Activated CD4-positive, CD25-positive, alpha-beta regulatory T cell treated with anti-CD3 and anti-CD28 coated beads, Interleukin-2, amount 50 U/mL, for 72 hours (primary cell): ENCODE measurements at places on chromosomes 5 and 9.

GRCh38 chr9:72888067-72888466 lies 64.8 kb downstream of the ALDH1A1 start:
- DNase-seq: no peak

- DNase-seq: no peak
Measured at GRCh38 chr9:129402371-129402739, 218.5 kb downstream of the C9orf50 start.

- DNase-seq: no peak
Measured at GRCh38 chr5:56838409-56839039, 23.2 kb downstream of the MAP3K1 start.

DNA sequence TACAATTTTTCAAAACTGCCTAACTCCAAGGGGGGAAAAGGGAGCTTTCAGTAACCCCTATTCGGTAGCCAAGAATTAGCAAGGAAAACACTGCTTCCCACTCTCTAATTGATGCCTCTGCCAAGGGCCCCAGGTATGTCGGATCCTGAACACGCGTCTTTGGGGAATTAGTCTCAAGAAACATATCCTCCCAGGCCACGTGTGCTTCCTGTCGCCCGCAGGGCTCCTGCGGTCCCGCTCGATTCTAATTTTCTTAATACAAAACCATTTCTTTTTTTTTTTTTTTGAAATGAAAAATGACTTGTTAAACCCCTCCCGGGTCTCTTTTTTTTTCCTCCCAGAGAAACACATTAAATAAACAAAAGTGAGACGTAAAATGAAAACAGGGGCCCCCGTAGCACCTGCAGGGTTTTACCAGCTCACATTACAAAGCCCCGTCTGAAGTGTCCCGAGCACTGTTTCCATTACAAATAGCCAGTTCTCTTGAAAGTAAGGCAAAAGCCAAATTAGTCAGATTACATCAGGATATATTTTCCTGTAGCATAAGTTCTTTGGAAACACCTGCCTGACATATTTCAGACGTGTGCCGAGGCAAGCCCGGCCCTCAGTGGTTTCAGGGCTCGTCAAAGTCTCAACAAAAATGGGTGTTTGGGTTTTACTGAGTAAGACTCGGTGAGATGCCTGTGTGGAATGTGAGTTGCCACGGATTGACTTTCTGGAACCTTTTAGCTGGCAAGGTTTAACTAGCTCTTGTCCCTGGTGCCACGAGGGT lies 21.5 kb downstream of the SMIM23 start:
- no peak for DNase-seq

- DNase-seq: no peak
Measured at GRCh38 chr9:79242489-79242888, 329.3 kb upstream of the TLE4 start.

GRCh38 chr9:127788337-127789011 lies 2.6 kb downstream of the CDK9 start:
- no peak for DNase-seq

DNA sequence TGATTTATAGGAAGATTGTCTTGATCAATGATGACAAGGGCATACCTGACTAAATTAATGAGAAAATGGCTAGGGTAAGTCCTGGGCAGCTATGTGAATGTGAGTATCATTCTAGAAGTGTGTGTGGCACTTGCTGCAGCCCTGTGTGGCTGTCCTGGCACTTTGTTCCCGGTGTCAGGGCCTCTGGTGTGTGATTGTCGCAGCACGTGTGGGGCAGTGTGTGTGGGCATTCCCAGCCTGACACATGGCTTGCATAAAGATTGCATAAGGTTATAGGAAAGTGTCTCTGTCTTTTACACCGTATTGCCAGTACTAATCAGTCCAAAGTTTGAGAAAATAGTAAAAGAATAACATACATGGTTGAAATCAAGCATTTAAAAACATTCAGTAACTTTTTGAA lies 74.4 kb downstream of the TRIO start:
- DNase-seq: no peak

GRCh38 chr5:17217493-17218352 lies at the start of gene BASP1:
Gene BASP1 (plus strand): TSS chr5:17217631. CDS start chr5:17275217, 57,586 bp downstream.
- DNase-seq: peak; percentile 34

- DNase-seq: no peak
Measured at GRCh38 chr9:70940605-70941004, 180.8 kb downstream of the TRPM3 start.

GRCh38 chr5:115309751-115310370 lies 13.4 kb upstream of the CCDC112 start:
- no peak for DNase-seq
